ENCODE measurements at places on chromosomes 16 and 17.

DNA sequence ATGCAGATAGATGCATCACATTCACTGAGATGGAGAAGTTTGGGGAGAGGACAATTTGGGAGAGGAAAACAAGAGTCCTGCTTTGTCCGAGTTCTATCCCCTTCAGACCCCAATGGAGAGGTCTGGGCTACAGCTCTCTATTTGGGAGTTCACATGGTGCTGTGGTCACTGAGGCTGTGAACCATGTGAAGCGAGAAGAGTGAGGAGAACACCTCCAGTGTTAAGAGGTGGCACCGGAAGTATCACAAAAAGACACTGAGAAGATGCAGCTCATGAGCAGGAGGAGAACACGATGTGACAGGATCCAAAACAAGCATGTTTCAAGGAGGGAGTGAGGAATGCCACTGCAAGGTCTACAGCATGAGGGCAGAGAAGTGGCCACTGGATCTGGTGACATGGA is 39.7 kb downstream of the PIK3R5 start:
- ATAC-seq = no peak

GRCh38 chr17:73586275-73586832 is 57.9 kb downstream of the SDK2 start:
- ATAC-seq = no peak

DNA sequence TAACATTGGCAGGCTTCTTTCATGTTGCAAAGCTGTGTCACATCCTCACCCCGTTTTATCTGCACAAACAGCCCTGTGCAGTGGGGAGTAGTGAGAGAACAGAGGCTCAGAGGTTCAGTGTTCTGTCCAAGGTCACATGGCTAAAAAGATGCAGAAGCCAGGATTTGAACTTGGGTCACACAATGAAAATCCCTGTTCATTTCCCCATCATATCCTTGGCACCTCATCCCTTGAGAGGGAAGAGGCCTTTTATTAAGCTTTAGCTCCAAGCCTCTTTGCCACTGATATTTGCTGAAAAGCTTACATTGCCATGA is 106.6 kb downstream of the AMFR start:
- ATAC-seq = no peak

DNA sequence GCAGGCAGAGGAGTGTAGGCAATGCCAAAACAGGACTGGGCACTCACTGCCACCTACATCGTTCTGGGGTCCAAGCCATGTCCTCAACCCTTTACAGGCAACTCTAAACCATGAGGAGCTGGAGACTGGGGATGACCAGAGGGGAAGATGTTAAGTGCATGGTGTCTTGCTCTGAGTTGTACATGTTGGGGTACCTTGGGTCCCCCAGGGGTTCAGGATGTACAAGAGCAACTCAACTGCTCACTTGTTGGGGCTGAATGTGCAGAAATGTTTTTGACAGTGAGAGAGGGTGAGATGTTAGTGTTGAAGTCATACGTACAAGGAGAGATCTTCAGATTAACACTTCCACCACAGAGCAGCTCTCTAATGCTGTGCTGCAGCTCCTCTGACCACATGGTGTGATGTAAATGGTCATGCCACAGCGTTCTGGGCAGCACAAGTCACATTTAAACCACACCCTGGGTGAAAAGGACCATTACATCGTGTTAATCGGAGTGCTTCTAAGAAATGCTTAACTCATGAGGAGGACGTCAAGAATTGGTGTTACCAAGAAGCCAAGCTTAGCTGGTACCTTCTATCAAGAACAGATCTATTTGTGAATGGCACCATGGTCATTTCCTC is 2.4 kb downstream of the CCL18 start:
- ATAC-seq = peak; percentile 21

- no peak for ATAC-seq
These were observed 478.6 kb downstream of the SLC39A11 start for GRCh38 chr17:72613806-72614292.
